ENCODE measurements at places on chromosomes 13 and 19.

- DNase-seq: no peak
These were observed 29.6 kb downstream of the CAPS start for GRCh38 chr19:5943623-5944022.

DNA sequence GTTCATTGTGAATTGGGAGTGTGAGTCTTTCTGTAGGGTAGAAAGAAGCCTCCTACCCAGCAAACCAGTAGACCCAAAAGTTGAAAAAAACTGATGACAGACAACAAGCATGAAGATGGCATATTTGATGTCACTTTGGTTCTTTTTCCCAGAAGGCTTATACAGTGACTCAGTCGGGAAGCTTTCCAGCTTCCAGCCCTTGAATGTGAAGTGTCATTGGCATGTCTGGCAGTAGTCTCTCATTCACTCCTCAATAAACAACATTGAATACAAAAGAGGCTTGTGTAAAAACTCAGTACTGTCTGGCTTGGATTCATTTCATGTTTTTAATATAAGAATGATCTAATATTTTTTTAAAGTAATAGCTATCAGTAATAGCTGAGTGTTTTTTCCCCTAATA, 68.7 kb downstream of the IPO5 start:
- no peak for DNase-seq

DNA sequence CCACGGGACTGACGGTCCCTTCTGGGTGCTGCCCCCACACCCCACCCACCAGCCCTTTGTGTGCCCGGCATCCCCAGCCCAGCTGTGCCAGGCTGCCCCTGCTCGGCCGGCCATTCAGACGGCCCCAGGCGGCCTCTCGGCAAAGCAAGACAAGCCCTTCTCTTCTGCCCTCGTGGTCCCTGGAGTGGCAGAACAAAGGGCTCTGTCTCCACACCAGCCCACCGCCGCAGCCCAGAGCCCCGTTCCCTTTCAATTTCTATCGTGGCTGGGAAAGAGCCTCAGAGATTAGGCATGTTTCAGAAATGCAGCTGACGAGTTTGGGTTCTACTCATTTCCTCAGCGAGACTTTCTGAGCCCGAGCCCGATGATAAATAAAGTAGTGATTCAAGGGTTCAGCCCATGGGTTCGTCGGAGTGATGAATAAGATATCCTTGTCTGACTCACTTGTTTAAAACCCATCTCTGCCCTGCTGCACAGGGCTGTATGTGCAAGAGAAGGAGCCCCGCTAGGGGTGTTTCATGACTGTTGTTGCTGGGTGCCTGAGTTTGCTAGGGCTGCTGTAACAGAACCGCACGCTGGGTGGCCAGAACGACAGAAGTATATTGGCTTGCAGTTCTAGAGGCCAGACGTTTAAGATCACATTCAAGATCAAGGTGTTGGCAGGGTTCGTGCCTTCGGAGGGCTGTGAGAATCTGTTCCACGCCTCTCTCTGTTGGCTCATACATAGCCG, 4.3 kb downstream of the MYO9B start:
- peak; percentile 57 for DNase-seq

DNA sequence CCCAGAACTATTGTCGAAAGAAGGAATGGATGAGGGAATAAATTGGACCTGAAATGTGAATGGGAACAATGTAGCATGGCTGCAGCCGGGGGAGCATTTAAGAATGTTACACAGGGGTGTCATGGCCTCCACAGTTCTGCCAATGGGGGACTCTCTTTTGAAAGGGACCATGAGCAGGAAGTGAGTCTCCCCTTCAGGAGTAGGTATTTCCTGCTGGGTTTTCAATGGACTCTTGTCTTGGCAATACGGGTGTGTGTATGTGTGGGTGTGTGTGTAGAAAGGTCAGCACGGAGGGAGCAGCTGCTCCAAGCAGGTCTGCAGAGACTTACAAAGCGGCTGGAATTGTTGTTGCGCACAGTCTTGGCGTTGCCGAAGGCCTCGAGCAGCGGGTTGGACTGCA, 24.4 kb downstream of the MYO1F start:
- no peak for DNase-seq

DNA sequence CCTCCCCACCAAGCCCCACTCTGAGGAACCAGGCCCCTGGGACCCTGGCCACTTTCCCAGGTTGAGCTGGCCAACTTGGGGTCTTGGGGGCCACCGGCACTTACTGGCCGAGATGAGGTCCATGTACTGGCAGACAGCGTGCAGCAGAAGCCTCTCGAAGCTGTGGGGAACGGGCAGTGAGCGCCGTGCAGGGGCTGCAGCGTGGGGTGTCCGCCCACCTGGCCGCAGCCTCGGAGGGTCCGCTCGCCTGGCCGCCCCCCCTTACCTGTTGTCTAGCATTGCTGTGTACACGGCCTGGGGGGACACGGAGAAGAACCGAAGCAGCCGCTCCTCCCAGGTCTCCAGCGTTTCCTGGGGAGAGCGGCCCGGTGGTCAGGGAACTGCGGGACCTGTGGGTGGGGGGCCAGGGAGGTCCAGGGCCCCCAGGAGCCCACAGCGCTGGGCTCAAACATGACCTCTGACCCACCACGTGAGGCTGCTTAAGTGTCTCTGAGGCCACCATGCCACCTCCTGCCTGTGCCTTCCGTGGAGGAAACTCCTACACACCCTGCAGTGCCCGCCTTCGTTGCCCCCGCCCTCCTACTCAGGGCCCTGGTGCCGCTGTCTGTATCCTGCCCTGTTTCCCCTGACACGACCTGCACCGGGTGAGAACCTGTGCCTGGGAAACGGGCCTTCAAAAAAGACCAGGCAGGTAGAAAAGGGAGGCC, 6.2 kb downstream of the RNU6-9 start:
- DNase-seq: no peak

GRCh38 chr13:106522112-106522705, 13.3 kb downstream of the EFNB2 start:
- DNase-seq: no peak

DNA sequence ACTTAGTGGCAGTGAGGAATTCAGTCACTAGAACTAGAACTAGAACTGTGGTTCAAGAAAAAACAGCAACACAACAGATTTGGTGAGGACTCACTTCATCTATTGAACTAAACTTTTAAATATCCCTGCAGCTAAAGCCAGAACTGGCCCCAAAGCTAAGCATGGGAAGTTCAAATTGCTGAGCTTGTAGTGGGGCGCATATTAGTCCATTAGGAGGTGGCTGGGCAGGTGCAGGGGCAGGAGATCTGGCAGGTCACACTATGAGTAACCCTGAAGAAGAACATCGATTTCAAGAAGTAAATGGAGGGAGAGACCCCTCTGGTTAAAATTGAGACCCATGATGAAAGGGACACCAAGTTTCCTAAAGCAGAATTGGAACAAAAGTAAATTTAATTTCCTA, 73.8 kb upstream of the UBAC2 start:
- DNase-seq: no peak

DNA sequence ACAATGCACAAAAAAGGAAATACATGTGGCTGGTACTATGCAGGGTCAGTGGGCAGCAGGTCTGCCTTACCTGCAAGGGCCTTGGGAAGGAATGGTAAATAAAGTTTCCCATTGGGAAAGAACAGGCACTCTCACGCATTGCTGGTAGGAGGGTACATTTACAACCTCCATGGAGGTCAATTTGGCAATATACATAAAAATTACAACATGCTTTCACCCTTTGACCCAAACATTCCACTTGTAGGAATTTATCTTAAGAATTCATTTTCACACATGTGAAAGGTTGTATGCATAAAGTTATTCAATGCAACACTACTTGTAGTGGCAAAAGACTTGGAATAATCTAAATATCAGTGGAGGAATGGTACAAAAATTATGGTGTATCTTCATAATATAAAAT, 216.4 kb downstream of the DLEU7 start:
- no peak for DNase-seq

DNA sequence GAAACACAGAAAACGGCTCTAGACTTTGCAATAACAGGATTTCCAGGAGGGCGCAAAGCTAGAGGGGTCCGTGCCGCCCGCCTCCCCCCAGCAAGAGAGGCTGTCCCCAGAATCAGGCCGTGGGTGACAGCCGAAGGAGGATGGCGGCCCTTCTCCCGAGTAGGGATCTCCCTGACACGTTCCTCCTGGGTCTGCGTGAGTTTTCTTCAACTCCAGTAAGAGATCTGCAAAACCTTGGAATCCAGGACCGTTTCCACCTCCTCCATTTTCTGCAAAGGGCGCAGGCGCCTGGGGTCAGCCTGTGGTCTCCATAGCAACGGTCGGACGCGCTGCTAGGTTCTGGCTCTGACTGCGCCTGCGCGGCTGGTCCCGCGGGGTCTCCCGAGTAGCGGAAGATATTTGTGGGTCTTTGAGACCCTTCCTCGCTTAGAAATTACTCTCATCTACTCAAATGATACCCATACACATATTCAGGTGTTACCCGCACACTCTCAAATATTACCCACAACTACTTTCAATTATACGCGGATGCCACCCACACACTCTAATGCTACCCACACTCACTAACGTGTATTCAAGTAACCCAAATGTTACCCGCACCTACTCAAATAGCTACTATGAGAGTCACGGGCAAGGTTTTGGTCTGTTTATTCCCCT, 2.1 kb downstream of the PNMA8C start:
- DNase-seq: peak; percentile 25

- DNase-seq: no peak
These were observed 19.3 kb downstream of the PALM start for GRCh38 chr19:728011-728410.

GRCh38 chr19:13086341-13086740, 16.3 kb downstream of the LYL1 start:
- DNase-seq: no peak

- no peak for DNase-seq
These were observed 973.7 kb downstream of the UQCRFS1 start for GRCh38 chr19:28239270-28239669.

GRCh38 chr19:40217027-40217810, 965 bp downstream of the TTC9B start:
- no peak for DNase-seq

DNA sequence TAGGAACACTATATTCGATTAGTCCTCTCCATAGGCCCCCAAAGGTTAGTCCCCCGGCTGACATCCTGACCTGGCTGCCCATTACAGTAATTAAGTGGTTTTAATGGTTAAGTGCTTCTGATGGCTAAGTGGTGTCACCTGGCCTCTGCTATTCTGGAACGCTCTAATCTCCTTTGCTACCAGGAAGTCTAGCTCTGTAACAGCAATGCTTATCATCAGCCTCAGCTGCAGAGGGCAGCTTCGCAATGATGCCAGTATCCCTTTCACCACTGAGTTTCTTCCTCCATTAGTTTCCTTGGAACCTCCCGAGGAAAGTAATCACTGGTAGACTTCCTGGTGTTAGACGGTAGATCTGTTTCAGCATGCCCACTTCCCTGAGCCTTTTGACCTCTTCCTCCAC, 8.6 kb upstream of the RNF6 start:
- no peak for DNase-seq

- no peak for DNase-seq
These were observed 207.4 kb downstream of the DCT start for GRCh38 chr13:94272038-94272437.

- no peak for DNase-seq
These were observed 6.7 kb downstream of the FCGBP start for GRCh38 chr19:39927524-39928356.

DNA sequence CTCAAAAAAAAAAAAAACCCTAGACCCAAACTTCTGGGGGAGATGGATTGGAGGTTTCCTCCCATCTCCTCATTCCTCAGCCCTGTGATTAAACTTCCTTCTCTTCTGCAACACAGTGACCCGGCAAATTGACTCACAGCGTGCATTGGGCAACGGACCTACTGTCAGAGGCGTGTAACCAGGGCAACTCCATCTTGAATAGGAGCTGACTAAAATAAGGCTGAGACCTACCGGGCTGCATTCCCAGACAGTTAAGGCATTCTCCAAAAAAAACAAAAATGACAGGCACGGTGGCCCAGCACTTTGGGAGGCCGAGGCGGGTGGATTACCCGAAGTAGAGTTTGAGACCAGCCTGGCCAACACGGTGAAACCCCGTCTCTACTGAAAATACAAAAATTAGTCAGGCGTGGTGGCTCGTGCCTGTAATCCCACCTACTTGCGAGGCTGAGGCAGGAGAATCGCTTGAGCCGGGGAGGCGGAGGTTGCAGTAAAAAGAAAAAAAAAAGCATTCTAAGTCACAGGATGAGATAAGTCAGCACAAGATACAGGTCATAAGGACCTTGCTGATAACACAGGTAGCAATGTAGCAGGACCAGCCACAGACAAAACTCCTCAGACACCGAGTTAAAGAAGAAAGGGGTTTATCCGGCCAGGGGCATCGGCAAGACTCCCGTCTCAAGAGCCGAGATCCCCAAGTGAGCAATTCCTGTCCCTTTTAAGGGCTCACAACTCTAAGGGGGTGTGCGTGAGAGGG, 5.4 kb upstream of the NLRP7 start:
- DNase-seq: no peak

GRCh38 chr13:111143865-111144540, 28.9 kb downstream of the ARHGEF7 start:
- DNase-seq: no peak

GRCh38 chr19:56347163-56347778, 32.6 kb upstream of the ZSCAN5A start:
- no peak for DNase-seq
